ENCODE measurements at places on chromosomes 3 and 15.

DNA sequence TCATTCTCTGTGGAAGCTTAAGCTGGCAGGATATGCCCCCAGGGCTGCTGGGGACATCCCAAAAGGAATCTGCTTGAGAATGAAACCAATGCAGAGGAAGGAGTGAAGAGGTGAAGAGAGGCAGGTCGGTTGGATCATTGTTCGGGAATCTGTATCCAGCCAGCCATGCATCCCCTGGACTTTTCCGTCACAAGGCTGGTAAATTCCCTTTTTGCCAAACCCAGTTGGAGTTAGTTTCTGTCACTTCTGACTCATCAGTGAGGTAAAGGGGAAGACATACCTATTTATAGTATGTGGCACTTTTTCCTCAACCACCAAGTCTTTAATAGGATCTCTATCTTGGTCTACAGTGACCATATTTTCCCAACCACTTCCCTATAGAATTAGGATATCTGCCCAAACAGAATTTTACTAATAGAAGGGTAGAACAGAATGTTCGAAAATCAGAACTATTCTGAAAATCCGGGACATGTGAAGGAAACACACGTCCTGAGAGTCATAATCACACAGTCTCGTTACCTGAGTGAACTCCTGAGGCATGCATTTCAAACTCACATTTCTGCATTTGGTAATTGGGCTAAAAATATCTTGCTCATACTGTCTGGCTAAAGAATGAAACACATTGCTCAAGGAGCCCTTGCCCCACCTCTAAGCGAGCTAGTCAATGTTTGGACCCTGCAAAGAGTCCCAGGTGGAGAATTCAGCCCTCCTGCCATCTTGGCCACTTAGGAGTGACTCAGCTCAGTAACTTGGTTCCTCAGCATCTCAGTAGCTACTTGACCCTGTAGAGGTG, 289.7 kb upstream of the ADAMTS9 start:
- no peak for DNase-seq

GRCh38 chr3:180870008-180870699, 42.3 kb upstream of the FXR1 start:
- DNase-seq = no peak

- DNase-seq = no peak
Measured at GRCh38 chr3:377158-377561, 180.6 kb downstream of the CHL1 start.

DNA sequence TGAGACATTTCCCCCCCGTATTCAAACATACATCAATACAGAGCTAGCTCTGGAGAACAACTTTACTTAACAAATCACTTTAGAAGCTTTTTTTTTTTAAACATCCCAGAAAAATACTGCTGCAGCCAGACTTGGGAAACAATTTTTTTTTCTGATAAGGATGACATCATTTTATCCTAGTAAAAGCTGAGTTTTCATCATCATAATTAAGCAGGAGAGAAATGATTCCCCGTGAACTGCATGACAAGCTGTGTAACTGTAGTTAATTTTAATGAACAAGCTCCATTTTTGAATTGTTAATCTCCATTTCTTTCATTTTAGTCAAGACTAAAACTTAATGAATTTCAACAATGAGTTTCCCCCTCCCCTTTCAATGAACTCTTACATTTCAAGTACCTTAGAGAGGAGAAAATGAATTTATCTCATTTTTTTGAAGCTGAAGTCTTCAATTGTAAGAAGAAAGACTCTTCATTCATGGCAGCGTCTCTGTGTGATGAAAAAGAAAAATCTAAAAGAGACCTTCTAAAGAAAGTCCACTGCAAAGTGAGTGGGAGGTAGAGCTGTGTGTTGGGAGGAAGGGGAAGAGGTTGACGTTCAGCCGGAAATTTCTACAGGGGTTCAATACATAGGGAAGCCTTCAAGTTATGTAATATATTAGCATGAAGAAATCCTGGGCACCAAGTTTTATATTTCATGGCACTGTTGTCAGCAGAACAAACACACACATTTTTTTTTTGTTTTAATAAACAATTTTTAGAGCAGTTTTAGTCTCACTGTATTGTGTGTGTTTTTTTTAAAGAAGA, 31.7 kb downstream of the HES1 start:
- DNase-seq = no peak
